Germinal center (tissue), 1 donor: ENCODE measurements at places on chromosomes 12 and 14.
A peak's percentile ranks its signal among the peaks of the same experiment; 100 is the strongest.

DNA sequence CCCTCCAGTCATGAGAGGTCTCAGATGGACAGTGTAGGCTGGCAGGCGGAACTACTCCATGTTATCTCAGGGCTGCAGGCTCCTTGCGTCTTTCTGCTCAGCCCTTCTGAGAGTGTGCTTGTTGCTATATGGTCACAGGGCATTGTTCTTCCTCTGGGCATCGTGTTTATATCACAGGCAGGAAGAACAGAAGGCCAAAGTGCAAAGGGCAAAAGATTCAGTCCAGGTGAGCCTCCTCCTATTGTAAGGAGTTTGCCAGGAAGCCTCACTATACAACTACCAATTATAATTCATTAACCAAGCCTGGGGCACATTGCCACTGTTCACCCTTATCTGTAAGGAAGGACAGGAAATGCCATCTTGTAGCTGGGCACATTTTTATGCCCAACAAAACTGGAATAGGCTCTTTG lies 195.5 kb upstream of the KITLG start:
- no peak for DNase-seq

GRCh38 chr14:102962111-102962627 lies 39.7 kb downstream of the AMN start:
- no peak for DNase-seq

DNA sequence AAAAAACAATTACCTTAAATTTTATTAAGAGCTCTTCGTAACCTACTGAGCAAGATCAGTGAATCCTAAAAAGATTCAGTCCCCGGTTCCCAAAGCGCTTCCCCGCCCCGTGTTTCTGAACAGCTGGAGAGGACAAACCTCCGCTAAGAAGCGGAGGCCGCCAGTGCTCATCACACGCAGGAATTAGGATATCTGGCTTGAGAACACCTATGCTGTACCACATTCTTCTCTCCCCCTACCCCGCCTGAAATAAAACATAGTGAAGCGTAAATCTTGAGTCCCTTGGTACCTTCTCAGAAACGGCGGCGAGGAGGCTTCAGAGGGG lies 774 bp upstream of the WDR20 start:
- no peak for DNase-seq

DNA sequence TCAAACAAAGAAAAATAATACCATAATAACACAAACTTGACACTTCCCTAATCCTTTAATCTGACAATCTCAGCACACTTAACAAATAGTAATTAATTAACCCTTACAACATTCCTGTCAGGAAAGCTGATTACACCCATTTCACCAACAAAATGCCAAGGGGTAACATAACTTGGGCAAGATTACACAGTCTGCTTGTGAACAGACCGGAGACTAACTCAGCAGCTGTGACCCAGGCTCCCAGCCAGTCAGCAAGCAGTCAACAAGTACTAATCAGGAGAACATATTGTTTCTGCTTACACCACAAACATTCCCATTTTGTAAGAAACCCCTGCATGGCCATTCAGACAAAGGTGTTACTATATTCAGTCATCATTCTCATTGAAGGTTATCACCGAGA lies 592.5 kb upstream of the FLRT2 start:
- DNase-seq = no peak

- DNase-seq = no peak
Measured at GRCh38 chr12:22610131-22610530, 14.8 kb upstream of the ETNK1 start.

DNA sequence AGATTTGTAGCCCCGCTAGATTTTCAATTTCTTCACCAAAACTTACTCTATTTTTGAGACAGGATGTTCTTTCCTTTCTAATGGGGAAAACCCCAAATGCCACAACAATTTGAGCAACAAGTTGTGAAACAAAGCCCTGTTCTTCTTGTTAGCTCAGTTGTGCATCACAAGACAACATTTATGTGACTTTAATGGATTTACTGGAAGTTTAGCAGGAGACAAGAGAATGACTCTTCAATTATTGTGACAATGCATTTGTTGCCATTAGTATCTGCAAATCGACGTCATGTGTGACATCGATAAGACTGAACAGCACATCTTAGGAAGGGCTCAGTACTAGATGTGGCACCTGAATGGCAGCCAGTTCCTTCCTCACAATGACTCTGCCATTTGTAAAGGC lies 1028.9 kb upstream of the TMEM132C start:
- no peak for DNase-seq

DNA sequence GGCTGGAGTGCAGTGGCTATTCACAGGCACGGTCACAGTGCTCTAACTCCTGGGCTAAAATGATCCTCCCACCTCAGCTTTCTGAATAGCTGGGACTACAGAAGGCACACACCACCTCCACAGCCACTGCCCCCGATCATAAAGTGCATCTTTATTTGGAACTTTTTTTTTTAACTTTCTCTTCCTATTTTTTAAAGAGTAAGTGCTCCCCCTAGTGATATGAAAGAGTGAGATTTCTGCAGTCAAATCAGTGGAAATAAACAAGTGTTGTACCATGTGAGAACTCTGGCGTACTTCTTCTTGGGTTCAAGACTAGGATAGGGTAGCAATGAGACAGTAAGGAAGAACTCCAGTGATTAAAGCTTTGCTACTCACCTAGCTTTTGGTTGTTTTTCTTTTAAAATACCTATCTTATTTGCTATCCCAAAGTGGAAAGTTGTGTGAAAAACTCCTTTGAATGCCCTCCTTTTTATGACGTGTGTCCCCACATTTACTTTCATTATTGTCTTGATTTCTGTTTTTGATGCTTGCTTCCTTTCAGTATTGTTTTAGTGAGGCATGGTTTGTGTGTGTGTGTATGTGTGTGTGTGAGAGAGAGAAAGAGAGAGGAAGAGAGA lies 6.6 kb downstream of the PPP4R4 start:
- DNase-seq = peak; percentile 43

DNA sequence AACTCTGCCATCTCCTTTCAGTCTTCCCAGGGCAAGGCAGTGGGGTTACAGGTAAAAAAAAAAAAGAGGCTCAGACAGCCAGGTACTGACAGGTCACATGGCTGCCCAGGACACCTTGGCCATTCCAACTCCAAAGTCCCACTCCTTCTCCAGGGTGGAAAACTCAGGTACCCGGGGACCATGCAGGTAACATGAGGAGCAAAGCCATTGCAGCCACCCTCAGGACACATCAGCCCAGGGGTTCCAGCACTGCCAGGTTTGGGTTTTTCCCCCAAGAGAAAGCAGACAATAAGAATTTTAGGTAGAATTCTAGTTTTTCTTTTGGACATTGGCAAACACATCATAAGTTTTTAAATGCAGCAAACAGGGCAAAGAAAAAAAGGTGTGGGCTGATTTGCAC lies 15.3 kb downstream of the FAM222A start:
- no peak for DNase-seq

- DNase-seq = no peak
Measured at GRCh38 chr14:37658156-37658555, 62.7 kb downstream of the TTC6 start.

DNA sequence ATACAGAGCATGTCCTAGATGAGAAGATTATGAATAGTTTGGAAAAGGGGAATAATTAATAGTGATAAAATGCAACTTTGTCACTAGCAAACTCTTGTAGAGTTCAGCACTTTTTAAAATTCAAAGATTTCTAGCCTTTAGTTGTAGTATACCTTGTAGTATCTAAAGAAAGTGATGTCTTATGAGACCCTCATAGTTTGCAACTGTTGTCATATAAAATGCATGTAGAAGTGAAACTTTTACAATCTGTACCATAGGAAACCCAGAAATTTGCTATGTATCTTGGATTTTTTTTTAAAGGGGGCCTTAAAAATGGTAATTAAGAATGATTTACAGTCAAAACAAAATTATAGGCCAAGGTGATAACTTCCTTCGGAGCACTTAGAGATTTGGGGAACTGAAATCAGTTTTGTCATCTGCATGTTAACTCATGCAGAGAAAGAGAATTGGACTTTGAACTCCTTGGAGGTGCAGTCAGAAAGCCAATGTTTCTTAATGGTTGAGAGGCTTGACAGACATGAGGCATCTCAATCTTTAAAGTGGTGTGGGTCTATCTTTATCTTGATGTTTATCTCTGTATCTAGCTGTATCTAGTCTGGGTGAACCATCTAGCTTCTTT lies 1.3 kb downstream of the LRRK2 start:
- DNase-seq = peak; percentile 72

- no peak for DNase-seq
Measured at GRCh38 chr14:81681541-81681940, 147.9 kb upstream of the SEL1L start.

GRCh38 chr14:64768401-64769095 lies 64.3 kb downstream of the PLEKHG3 start:
- no peak for DNase-seq

DNA sequence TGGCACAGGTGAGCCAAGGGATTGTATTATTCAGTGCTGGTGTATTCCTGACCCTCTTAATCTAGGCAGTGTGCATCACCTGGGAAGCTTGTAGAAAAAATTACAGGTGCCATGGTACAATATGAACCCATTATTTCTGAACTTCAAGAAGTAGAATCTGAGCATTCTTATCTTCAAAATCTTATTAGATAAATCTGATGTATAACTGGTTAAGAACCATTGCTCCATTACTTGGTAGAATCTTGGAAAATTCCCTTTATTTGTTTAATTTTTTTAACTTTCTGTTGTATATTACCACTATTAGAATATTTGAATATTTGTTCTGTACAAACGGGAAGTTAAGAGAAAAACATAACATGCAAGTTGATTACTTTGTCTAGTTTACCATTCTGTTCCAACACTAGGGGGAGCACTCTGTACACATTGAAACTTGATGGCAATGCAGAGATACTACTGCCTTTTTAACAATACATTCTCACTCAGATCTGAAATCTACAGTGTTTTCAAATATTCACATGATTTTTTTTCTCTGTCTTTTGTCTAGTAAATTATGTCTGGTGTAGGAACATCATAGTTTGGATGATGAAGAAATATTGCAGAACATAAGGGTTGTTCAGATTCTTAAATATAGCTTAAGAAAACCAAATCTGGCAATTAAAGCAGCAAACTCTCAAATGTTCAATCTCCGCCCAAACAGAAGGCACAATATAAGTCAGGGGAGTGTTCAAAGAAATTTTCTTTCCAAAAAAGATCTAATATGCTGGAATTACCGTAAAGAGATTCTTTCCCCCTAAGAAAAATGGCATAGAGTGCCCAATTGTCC lies 196.6 kb downstream of the PCNX1 start:
- DNase-seq = peak; percentile 71

- no peak for DNase-seq
Measured at GRCh38 chr12:109946913-109947312, 46.8 kb downstream of the TCHP start.

DNA sequence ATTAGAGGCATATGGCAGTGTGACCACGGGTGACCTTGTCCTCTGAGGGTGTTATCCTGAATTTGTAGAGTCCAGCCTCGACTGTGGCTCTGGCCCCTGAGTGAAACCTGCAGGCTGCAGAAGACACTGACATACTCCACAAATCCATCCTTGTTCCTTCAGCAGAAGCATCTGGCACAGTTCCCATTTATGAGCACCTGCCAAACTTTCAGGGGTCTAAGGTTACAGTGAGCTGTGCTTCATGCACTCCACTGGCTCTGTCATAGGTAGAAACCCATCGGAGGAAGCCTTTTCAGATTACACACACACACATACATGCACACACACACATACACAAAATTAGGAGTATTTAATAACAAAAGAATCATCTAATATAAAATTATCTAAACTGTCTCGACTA lies 13.6 kb upstream of the NUAK1 start:
- DNase-seq = no peak

DNA sequence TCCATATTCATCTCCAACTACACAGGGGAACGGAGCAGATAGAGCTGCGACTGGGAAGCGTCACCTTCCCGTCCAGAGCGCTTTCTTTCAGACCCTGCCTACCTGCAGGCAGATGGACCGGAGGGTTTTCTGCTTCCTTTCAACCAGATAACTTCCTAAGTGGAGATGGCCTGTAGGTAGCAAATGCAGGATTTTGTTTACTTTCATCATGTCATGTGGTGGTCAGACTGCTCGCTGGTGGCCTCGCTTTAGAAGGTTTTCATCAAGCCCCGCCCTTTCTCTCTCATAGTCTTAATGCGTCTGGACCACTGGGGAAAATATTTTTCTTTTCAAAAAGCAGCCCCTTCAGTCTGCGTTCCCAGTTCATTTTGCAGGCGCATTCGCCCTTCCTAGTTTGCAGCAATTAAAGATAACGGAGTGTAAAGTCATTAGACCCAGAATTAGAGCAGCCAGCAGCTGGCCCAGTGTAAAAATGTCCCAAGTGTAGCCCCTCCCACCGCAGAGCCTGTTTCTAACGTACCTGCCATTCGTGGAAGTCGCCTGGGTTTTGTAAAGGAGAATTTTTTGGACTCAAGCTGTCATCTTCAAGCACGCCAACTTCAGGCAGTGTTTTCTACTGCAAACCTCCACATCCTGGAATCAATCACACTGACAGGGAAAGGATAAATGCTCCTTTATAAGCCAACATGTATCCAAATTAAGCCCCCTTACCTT lies 68.9 kb downstream of the TESC start:
- DNase-seq = no peak

DNA sequence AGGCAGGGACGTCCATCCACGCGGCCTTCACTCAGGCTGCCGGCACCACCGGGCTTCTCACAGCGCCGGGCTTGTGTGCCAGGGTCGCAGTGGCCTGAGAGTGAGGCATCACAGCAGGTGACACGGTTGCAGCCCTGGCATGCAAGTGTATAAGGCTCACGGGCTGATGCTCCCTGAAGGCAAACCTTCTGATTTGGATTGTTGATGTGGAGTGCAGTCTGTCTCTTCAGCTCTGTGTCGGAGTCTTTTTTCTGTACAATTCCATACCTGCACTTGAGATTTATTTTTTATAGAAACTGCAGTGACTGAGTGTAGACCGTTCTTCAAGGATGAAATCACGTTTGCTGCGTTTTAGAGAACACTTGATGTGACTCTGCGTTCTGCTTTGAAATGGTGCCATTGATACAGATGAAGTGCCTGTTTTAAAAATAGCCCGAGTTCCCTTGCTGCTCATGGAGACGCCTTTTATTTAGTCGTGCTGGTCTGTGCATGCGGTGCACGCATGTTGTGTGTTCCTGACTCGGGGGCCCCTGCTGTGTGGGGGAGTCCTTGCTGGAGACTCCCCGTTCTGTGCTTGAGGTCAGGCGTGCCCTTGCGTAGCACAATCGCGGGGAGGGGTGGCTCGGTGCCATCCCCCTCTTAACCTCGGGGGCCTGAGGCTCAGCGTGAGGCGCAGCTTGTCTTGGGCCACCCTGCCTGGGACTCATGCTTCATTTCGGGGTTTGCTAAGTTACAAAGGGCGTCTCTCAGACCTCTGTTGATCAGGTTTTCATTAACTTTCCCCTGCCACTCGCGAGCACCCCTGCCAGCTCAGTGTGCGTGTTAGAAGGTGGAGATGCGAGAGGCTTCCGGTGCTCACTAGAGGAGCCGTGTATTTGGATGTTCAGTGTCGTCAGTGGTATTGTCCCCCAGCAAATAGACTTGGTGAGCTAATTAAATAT lies 21.6 kb upstream of the AMN start:
- peak; percentile 65 for DNase-seq

GRCh38 chr12:113222730-113223531 lies 1.7 kb downstream of the TPCN1 start:
- no peak for DNase-seq

GRCh38 chr12:28550757-28551704 lies 360.8 kb downstream of the CCDC91 start:
- DNase-seq = no peak

- no peak for DNase-seq
Measured at GRCh38 chr12:124651516-124652273, 84.3 kb upstream of the NCOR2 start.

- no peak for DNase-seq
Measured at GRCh38 chr14:72856530-72857266, 37.2 kb downstream of the DPF3 start.

GRCh38 chr14:68893566-68893965 lies 85.5 kb downstream of the ACTN1 start:
- no peak for DNase-seq
